ENCODE measurements at places on chromosomes 6 and 20. TPM values are rescaled to one million over a fixed set of nuclear protein-coding genes. Genes with fewer than 3 reads are reported as not detected.

DNA sequence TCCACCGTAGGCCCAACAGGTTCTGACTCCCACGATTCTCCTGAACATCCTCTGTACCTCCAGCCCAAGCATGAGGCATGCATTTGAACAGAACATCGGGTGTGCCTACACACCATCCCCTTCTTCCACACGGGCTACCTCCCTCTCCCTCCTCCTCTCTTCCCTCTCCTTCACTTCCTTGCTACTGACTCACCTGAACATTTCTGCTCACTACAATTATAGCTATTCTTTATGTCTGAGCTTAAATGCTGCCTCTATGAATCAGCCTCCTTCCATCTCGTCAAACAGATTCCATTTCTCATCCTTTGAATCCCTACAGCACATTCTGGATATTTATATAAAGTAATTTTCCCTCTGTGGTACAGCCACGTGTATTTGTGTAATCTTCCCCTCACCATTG is 71.4 kb upstream of the MYLIP start:
- no peaks in the 10 kb centered on the region for H3K27me3 ChIP-seq
- no peaks in the 10 kb centered on the region for H3K36me3 ChIP-seq
- H3K4me1 ChIP-seq = no peaks in the 10 kb centered on the region
- no peak overlapping the region for H3K27ac ChIP-seq

DNA sequence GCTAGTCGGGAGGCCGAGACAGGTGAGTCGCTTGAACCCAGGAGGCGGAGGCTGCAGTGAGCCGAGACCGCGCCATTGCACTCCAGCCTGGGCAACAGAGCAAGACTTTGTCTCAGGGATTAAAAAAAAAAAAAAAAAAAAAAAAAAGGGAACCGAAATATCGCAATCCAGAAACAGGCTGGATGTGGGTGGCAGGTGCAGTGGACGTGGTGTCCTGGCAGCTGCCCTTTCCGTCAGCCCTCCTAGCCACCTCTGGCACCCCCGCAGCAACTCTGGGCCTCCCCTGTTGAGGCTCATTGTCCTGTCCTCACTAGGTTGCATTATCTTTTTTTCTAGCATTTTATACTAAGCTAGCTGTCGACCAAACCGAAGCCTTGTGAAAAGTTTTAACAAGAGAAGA is 113.5 kb downstream of the DTNBP1 start:
- H3K36me3 ChIP-seq = no peaks in the 10 kb centered on the region
- H3K4me1 ChIP-seq = peaks cover 29% of the 10 kb centered on the region
- H3K4me3 ChIP-seq = no peak overlapping the region
- no peak for DNase-seq
- H3K27me3 ChIP-seq = no peaks in the 10 kb centered on the region

- no peak overlapping the region for H3K4me3 ChIP-seq
- no peak overlapping the region for H3K27ac ChIP-seq
- no peaks in the 10 kb centered on the region for H3K27me3 ChIP-seq
Measured at GRCh38 chr6:116247285-116247684, 6.6 kb downstream of the TSPYL4 start.

The ANGPT4 gene
- not detected for total RNA-seq

- H3K4me1 ChIP-seq = peaks cover 9% of the 10 kb centered on the region
- no peak overlapping the region for H3K4me3 ChIP-seq
- no peaks in the 10 kb centered on the region for H3K36me3 ChIP-seq
- peaks cover 70% of the 10 kb centered on the region for H3K27me3 ChIP-seq
- DNase-seq = no peak
Measured at GRCh38 chr20:20371681-20372080, 3.8 kb downstream of the INSM1 start.

- H3K36me3 ChIP-seq = no peaks in the 10 kb centered on the region
- H3K27ac ChIP-seq = no peak overlapping the region
- no peak for DNase-seq
- H3K4me3 ChIP-seq = no peak overlapping the region
- no peaks in the 10 kb centered on the region for H3K4me1 ChIP-seq
- H3K27me3 ChIP-seq = peaks cover 6% of the 10 kb centered on the region
Measured at GRCh38 chr20:45183084-45183483, 8.4 kb downstream of the PI3 start.

DNA sequence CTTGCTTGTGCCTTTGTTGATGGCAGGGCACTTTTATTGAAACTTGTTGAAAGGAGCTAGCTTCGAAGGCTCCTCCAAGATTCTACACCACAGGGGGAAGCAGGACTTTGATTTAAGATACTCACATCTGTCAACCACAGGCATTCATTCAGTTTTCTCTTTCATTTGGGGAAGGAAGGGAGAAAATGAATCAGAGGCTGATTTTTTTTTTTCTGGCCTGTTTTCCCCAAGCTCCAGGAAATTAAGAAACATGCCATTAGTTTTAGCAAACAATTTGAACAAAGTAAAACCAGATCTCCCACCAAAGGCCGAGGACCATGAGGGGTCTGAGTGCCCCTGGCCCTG is 8.7 kb upstream of the APCDD1L start:
- H3K27me3 ChIP-seq = no peaks in the 10 kb centered on the region
- no peak for DNase-seq
- no peaks in the 10 kb centered on the region for H3K4me1 ChIP-seq
- H3K4me3 ChIP-seq = no peak overlapping the region
- peaks cover 12% of the 10 kb centered on the region for H3K36me3 ChIP-seq

DNA sequence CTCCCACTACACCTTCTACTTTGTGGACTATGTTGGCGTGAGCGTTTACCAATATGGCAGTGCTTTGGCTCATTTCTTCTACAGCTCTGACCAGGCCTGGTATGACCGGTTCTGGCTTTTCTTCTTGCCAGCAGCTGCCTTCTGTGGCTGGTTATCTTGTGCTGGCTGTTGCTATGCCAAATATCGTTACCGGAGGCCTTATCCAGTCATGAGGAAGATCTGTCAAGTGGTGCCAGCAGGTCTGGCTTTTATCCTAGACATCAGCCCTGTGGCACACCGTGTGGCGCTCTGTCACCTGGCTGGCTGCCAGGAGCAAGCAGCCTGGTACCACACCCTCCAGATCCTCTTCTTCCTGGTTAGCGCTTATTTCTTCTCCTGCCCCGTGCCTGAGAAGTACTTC is 16.5 kb upstream of the EFHC1 start:
- no peaks in the 10 kb centered on the region for H3K27me3 ChIP-seq
- no peaks in the 10 kb centered on the region for H3K36me3 ChIP-seq
- DNase-seq = no peak
- H3K27ac ChIP-seq = no peak overlapping the region

The EHMT2 gene
- total RNA-seq = 40.0 TPM

- H3K4me3 ChIP-seq = no peak overlapping the region
- no peak overlapping the region for H3K27ac ChIP-seq
- DNase-seq = no peak
- no peaks in the 10 kb centered on the region for H3K36me3 ChIP-seq
Measured at GRCh38 chr6:46215777-46216176, 45.0 kb upstream of the ENPP5 start.

GRCh38 chr6:18211338-18211737 is 53.0 kb downstream of the DEK start:
- H3K27ac ChIP-seq = no peak overlapping the region
- H3K36me3 ChIP-seq = peaks cover 10% of the 10 kb centered on the region
- H3K4me1 ChIP-seq = peaks cover 19% of the 10 kb centered on the region
- DNase-seq = no peak
- H3K27me3 ChIP-seq = no peaks in the 10 kb centered on the region

Measured in chondrocyte (in vitro differentiated cells).